T-helper 2 cell (primary cell): ENCODE measurements at places on chromosomes 12 and 14.

DNA sequence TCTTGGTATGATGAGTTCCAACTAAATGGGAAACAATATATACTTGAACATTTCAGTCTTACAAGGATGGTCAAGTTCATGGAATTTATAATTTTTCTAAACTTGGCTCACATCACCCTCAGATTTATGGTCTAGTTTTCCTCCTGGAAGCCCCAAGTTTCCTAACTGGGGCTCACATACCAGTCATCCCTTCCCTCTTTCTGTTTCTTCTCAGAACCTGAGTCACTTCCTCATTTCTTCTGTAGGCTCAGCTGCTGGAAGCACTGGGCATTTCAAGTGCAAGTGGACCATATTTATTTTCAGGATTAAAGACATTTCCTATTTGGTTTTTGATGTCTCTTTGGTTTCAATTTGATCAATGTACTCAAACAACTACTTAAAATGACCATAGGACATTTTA lies 55.4 kb downstream of the GRIP1 start:
- no peak for DNase-seq

GRCh38 chr14:88841741-88842140 lies 17.3 kb downstream of the TTC8 start:
- DNase-seq = no peak

- DNase-seq = no peak
These were observed 194.1 kb downstream of the MON2 start for GRCh38 chr12:62660756-62661155.

DNA sequence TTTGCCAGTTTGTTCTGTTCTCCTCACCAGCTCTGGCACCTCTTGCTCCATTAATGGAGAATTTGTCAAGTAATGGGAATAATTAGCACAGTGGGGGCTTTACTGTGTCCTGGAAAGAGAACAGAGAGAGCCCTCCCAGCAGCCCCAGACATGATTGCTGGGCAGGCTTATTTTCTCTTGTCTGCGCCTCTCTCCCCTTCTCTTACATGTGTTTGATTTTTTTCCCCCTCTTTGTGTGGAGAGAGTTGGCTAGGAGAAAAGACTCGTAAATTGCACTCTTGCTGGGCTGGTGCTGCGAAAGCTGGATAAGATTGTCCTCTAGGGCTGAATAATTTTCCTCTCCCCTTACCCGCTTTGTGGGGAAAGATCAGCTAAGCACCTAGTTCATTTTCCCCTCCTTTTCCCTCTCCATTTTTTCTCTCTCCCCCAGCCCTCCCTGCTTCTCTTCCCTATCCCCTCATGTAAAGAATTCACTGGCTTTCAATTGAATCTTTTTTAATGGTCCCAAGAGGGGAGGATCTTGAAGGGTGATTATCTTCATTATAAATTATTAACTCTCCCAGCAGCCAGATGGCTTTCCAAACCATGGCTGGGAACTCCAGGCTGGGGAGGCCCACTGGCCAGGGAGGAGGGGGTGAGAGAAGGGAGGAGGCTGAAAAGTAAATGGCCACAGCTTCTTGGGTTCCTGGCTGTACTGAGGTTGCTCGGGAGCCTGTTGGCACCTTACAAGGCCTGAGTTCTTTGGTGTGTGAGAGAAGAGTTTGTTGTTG lies 62.2 kb downstream of the NRXN3 start:
- DNase-seq = no peak

GRCh38 chr12:30754383-30754749 lies 385 bp downstream of the CAPRIN2 start:
- no peak for DNase-seq

- no peak for DNase-seq
These were observed 63.4 kb upstream of the LHX5 start for GRCh38 chr12:113535100-113535499.
